ENCODE measurements at places on chromosomes 7 and 10. TPM values are rescaled to one million over a fixed set of nuclear protein-coding genes. Genes with fewer than 3 reads are reported as not detected.

DNA sequence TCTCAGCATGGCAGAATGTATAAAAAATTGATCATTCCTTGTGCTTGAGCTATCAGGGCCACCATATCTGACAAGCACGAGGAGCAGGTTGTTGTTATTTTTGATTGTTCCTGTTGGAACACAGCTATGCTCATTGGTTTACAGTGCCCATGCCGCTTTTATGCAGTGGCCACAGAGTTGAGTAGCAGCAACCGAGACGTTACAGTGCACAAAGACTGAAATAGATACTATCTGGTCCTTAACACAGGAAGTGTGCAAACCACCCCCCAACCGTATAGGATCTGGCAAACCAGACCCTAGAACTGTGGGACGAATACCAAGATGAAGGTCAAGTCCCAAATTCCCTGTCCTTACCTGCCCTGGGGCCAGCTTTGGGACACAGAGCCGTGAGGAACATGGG lies 216.6 kb downstream of the KLF6 start:
- peaks cover 2% of the 10 kb centered on the region for H3K36me3 ChIP-seq
- H3K4me1 ChIP-seq = no peaks in the 10 kb centered on the region
- no peaks in the 10 kb centered on the region for H3K27me3 ChIP-seq
- no peak overlapping the region for H3K27ac ChIP-seq
- no peak for DNase-seq

- H3K4me1 ChIP-seq = no peaks in the 10 kb centered on the region
- no peak overlapping the region for H3K27ac ChIP-seq
- no peaks in the 10 kb centered on the region for H3K36me3 ChIP-seq
- no peak for DNase-seq
- no peak overlapping the region for H3K4me3 ChIP-seq
- H3K27me3 ChIP-seq = no peaks in the 10 kb centered on the region
Measured at GRCh38 chr10:22531441-22531840, 182.9 kb downstream of the PIP4K2A start.

DNA sequence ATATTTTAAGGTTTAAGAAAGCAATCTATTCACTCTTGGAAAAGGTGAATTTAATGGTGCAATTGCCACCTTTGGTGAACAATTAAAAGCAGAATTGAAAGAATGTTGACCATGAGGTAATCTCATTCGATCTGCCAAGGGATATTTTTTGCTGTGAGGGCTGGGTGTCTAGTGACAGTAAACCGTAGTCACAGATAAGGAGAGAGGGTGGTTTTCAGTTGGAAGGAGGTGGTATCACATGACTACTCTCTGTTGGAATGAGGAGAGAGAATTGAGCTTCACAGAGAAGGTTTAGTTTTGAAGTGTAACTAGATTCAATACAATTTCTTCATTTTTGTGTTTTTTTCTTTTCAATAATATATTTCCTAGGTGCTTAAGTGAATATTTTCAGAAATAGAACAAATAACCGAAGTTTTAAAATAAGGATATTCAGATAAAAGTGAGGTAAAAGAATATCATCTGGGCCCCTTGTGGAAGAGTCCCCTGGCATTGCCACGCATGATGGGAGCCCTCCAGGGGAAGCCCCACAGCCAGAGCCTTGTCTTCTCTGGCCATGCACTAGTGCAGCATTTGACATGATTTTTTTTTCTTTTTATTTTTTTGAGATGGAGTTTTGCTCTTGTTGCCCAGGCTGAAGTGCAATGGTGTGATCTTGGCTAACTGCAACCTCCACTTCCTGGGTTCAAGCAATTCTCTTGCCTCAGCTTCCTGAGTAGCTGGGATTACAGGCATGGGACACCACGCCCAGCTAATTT lies 73.4 kb downstream of the GPR141 start:
- H3K27ac ChIP-seq = no peak overlapping the region
- H3K27me3 ChIP-seq = no peaks in the 10 kb centered on the region
- no peak for DNase-seq
- H3K4me1 ChIP-seq = no peaks in the 10 kb centered on the region

GRCh38 chr10:74025380-74025978 lies 27.6 kb downstream of the VCL start:
- no peaks in the 10 kb centered on the region for H3K27me3 ChIP-seq
- no peak for DNase-seq
- H3K27ac ChIP-seq = no peak overlapping the region
- H3K4me3 ChIP-seq = no peak overlapping the region
- H3K4me1 ChIP-seq = peaks cover 9% of the 10 kb centered on the region

- no peaks in the 10 kb centered on the region for H3K4me1 ChIP-seq
- no peaks in the 10 kb centered on the region for H3K27me3 ChIP-seq
- no peak overlapping the region for H3K4me3 ChIP-seq
- H3K36me3 ChIP-seq = no peaks in the 10 kb centered on the region
- no peak overlapping the region for H3K27ac ChIP-seq
Measured at GRCh38 chr7:36736090-36736898, 12.0 kb upstream of the AOAH start.

GRCh38 chr7:95593343-95593742 lies 3.0 kb downstream of the PDK4 start:
- no peak for DNase-seq
- H3K4me1 ChIP-seq = peaks cover 4% of the 10 kb centered on the region
- no peak overlapping the region for H3K4me3 ChIP-seq

DNA sequence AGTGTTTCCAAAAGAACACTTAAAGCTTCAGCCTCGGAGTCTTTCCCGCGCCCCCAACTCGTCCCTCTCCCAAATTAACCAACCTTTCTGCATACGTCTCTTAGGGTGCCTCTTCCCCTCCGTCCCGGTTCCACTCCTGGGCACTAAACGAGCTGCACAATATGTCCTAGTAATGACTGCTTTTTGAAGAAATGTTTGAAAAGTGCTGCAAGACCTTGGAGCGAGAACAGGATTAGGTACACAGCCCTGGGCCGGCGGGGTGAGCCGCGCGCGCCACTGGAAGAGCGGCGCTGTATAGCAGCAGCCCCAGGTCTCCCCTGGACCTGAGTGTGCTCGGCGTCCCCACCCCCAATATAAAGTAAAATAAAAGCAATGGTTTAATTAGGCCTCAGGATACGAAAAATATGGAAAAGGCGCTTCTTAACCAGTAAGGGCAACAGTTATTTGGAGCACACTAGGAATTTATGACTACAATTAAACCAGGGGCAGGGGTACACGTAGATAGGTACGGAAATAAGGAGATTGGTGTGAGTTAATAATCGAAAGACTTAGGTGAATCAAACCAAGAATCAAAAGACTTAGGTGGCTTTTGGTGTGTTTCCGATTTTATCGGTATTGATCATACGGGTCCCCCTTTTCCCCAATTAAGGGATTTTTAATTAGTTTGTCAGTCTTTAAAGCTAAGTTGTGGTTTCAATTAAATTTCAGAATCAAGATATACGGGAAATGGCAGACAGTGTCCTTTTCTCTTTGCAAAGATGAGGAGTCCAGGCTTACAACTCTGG lies 1.9 kb downstream of the TET1 start:
- no peak for DNase-seq
- no peaks in the 10 kb centered on the region for H3K36me3 ChIP-seq
- no peak overlapping the region for H3K27ac ChIP-seq
- no peaks in the 10 kb centered on the region for H3K27me3 ChIP-seq
- H3K4me3 ChIP-seq = no peak overlapping the region
- no peaks in the 10 kb centered on the region for H3K4me1 ChIP-seq

DNA sequence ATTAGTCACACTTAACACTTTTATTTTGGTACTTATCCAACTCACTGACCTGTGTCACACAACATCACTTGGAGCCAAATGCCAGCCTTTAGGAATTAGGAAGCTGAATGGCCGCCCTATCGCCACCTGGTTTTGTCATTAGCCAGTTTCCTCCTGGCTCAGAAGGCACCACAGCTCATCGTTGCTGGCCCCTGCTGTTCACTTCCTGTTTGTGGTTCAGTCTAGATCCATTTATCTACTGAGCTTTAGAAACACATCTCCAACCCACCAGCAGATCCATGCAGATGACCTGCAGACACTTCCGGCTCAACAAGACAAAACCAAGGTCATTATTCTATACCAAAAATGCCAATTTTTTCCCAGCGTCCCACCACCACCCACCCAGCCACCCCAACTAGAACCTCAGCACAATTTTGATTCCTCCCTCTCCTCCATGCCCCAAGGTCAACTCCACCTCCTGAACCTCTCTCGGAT lies 193.5 kb upstream of the NEBL start:
- no peak overlapping the region for H3K27ac ChIP-seq
- no peaks in the 10 kb centered on the region for H3K4me1 ChIP-seq
- DNase-seq = no peak
- H3K27me3 ChIP-seq = no peaks in the 10 kb centered on the region

DNA sequence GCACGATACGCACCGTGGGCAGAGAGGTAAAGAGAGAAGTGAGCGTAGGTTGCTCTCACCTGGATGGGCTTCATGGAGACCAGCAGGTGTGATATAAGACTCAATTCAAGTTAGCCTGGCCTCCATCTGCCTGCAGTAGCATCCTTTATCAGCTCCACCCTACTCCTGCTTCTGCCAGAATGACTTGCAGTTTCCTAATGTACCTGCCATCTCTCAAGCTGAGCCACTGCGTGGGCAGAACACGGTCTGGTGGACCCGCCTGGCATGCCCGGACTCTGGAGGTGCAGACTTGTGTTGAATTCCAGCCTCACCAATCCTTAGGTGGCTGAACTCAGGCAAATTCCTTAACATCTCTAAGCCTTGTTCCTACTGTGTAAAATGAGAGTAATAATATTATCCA lies 64.3 kb downstream of the STEAP1B start:
- no peak for DNase-seq
- no peaks in the 10 kb centered on the region for H3K4me1 ChIP-seq
- no peak overlapping the region for H3K4me3 ChIP-seq
- H3K27ac ChIP-seq = no peak overlapping the region

GRCh38 chr7:125032943-125033342 lies 103.3 kb upstream of the POT1 start:
- no peak overlapping the region for H3K4me3 ChIP-seq
- no peak for DNase-seq
- H3K27ac ChIP-seq = no peak overlapping the region
- no peaks in the 10 kb centered on the region for H3K4me1 ChIP-seq
- no peaks in the 10 kb centered on the region for H3K36me3 ChIP-seq

DNA sequence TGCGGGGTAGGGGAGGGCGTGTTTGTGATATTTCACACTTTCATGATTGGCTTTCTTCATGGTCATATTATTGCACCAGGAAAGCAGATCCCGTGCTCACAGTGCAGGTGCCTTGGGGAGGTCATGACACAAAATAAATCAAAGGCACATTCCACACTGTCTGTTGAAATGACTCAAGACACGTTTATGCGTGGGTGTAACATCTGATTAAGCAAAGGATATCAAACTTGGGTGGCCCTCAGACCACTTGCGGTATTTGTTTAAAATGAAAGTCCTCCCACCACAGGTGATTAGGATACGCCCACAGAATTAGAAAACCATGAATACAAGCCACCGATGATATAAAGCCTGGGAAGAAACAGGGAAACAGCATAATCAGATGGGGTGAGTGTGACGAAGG lies 51.1 kb downstream of the SVIL start:
- no peaks in the 10 kb centered on the region for H3K36me3 ChIP-seq
- peaks cover 3% of the 10 kb centered on the region for H3K4me1 ChIP-seq
- H3K27ac ChIP-seq = no peak overlapping the region

DNA sequence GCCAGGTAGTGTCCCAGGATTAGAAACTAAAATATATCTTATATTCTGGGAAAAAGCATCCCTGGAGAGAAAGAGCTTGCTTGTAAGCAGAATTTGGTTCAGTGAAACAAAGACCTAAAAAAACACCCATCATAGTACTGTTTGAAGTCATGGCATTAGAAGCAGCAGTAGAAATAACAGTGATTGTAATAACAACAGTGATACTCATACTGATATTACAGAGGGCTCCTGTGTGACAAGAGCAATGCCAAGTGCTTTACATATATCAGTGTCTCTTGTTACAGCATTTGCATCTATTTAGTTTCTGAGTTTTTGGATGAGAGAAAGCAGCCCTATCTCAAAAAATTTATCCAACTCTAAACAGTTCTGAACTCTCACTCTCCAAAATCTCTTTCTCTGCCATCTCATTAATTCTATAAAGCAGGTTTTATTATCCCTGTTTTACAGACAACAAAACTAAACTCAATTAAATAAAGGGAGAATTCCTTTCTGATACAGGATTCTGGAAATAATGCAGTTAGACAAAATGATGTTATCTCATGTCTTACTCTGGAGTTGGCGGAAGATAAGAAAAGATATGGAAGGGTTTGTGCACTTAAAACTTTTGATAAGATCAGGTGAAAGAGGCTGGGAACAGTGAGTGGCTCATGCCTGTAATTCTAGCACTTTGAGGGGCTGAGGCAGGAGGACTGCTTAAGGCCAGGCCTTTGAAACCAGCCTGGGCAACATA lies 146.5 kb upstream of the AOAH start:
- H3K4me1 ChIP-seq = no peaks in the 10 kb centered on the region
- DNase-seq = no peak
- H3K27me3 ChIP-seq = no peaks in the 10 kb centered on the region

DNA sequence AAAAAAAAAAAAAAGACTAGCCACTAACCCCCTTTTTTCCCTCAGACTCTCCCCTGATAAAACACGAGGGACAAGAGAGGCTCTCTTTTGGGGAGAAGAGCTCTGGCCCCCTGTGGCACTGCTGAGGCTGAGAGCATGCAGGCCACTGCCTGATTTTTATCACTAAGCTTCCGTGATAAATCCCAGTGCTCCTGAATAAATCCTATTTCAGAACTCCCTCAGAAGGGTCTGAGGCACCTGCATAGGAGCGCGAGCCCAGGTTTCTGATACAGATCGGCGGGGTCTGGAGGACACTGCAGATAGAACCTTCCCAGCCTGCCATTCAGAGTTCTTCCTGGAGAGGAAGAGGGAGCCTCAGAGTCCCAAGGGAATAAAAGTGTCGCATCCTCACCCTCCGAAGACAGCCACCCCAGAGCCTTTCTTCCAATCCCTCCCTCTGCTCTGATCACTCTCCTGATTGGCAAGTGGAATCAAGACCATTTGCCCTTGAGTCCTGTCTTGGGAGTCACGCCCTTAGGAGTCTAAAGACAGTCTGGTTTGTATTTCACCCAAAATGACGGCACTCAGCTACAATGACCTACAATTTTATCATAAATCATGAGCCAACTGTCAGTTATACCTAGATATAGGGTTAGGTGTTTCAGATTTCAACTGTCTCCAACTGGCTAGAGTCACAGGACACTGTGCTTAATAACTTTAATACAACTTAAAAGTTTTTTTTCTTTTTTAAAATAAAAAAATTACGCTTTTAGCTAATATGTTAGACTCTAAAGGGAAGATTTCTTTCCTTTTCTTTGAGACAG lies 153.5 kb downstream of the RNF216 start:
- H3K27me3 ChIP-seq = no peaks in the 10 kb centered on the region
- H3K27ac ChIP-seq = no peak overlapping the region
- no peak overlapping the region for H3K4me3 ChIP-seq
- DNase-seq = no peak
- H3K36me3 ChIP-seq = no peaks in the 10 kb centered on the region

- H3K27me3 ChIP-seq = no peaks in the 10 kb centered on the region
- H3K4me3 ChIP-seq = no peak overlapping the region
Measured at GRCh38 chr7:153087498-153087897, 327.9 kb downstream of the ACTR3B start.

TMEM168 gene
- total RNA-seq = 32.8 TPM

CYP3A4 gene
- not detected for total RNA-seq

APBB1IP gene
- total RNA-seq = 18.5 TPM

Data from aorta (tissue), 5 donors.